Sigmoid colon (tissue), 7 donors: ENCODE measurements at places on chromosomes 1 and 21. TPM values are rescaled to one million over a fixed set of nuclear protein-coding genes. Genes with fewer than 3 reads are reported as not detected.

The RAB25 gene
- total RNA-seq: not detected

The ALX3 gene
- not detected for total RNA-seq

DNA sequence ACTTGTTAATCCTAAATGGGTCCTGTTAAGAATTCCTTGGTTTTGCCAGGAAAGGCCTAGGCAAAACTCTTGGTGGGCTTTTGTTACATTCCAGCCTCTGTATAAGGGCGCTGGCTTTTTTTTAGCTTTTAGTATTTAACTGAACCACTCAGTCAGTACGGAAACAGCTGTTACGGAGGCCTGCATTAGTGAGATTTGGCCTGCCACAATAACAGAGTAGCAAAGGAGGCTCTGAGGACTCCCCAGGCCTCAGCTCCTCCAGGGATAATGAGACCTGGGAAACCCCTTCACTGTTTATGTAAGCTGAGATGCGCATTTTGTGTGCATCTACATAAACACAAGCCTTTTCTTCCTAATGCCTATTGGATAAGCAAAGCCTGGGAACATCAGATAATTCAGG is 210.2 kb downstream of the APP start:
- peaks cover 17% of the 10 kb centered on the region for H3K36me3 ChIP-seq
- no peaks in the 10 kb centered on the region for H3K27me3 ChIP-seq
- DNase-seq: no peak
- H3K27ac ChIP-seq: no peak overlapping the region

DNA sequence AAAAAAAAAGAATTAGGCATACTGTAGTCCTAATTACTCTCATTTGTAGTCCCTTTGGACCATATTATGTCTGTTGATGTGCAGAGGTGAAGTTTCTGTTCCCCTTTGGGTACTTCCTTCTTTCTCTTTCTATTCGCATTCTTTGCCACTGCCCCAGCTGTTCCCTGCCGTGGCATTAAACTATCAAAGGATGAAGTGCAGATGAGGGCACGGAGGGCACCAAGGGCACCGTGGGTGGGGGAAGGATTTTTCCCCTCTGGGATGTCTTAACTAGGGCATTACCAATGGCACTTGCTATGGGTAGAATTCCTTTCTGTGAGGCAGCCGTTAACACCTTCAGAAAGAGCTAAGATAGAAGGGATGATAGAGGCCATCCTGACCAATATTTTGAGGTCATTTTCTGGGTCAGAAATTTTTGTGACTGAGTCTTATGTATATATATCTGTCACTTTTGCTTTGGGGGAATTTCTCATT is 4.9 kb upstream of the MAPKAPK2 start:
- no peak overlapping the region for H3K4me3 ChIP-seq
- peaks cover 29% of the 10 kb centered on the region for H3K4me1 ChIP-seq
- H3K36me3 ChIP-seq: no peaks in the 10 kb centered on the region
- no peaks in the 10 kb centered on the region for H3K27me3 ChIP-seq
